ENCODE measurements at places on chromosomes 6 and 20. TPM values are rescaled to one million over a fixed set of nuclear protein-coding genes. Genes with fewer than 3 reads are reported as not detected.

DNA sequence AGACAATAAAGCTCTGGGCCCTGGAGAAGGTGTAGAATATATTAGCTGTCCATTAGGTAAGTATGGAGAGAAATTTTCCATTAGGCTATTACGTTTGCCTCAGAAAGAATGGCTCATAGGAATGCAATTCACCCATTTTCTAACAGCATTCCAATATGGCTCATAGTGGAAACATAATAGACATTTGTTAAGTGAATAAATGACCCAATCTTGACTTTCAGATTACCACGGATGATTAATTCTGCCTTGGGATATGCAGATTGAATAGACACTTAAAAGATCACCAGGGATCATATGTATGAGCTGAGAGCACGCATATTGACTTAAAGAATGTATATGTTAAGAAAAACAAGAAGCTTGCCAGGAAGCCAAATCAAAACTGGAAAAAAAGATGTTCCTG lies 209.1 kb upstream of the CDYL start:
- DNase-seq: no peak
- no peak overlapping the region for H3K27ac ChIP-seq
- peaks cover 2% of the 10 kb centered on the region for H3K36me3 ChIP-seq
- no peaks in the 10 kb centered on the region for H3K4me1 ChIP-seq
- no peaks in the 10 kb centered on the region for H3K27me3 ChIP-seq

DNA sequence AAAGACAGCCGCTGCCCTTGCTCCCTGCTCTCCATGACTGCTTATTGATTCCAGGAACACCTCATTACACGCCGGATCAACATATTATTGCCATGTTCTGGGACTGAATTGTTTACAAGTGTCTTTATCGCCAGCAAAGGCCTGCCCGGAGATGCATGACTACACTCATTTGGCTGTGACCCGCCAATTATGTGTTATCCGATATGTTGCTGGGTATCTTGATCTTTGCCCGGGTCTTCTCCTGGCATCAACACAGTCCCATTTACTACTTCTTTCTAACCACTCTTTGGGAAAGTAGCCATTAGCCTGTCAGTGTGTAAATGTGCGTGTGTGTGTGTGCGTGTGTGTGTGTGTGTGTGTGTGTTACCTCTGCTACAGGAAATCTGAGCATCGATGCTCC lies 15.4 kb downstream of the LINC00237 start:
- no peak for DNase-seq
- H3K27me3 ChIP-seq: peaks cover 48% of the 10 kb centered on the region
- H3K4me3 ChIP-seq: no peak overlapping the region

DNA sequence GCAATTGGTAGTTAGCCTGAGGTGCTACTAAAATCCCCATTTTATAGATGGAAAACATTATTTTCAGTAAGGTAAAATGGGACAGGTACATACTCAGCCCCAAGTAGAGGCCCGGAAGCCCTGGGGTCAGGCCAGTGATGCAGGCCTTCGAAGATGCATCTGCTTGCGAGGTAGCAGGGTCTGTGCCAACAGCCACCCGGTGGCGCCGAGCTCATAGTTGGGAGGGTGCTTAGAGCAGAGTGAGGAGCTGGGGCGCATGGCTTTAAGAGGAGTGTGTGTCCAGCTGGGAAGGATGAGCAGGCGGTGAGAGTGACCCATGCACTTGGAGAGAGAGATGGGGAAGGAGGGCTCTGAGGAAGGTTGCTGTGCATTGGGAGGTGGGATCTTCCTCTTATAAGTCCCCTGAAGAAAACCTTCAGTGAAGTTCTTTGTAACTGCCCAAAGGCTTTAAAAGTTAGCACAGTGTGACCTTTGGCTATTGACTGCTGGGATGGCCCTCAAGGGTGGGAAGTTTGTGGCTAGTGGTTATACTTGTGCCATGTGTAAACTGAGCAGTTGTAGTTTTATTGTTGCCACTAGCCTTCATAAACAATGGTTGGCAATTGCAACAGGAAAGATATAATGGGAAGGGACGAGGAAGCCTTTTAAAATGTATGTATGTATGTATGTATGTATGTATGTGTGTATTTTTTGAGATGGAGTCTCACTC lies 71.1 kb downstream of the TOX2 start:
- no peak overlapping the region for H3K4me3 ChIP-seq
- peaks cover 32% of the 10 kb centered on the region for H3K27me3 ChIP-seq
- H3K27ac ChIP-seq: no peak overlapping the region

DNA sequence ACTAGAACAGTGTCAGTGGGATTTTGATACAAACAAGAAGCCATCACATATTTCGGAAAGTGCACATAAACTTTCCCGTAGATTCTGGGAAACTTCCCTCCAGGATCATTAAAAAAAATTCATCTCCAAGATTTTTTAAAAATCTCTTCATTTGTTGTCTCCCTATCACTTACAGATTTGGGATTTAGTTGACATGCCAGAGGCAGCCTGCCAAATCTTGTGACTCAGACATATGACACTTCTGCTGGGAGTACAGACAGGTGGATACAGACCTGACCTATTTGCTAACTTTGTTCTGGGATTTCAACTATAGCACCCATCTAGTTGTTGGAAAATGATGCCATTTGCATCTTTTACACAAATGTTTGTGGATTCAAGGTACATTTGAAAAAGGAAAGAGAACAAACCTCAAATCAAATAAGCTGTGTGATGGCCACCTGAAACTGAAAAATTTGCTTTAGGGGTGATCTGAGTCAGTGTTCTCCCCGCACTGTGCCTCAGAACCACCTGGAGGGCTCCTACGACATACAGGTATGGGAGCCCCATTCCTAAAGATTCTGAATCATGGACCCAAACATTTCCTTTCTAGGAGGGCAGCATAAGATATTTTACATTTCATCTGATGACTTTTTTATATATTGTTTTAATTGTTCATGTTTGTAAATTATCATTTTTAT lies 21.9 kb upstream of the CD2AP start:
- H3K36me3 ChIP-seq: no peaks in the 10 kb centered on the region
- no peak overlapping the region for H3K4me3 ChIP-seq
- H3K27me3 ChIP-seq: peaks cover 2% of the 10 kb centered on the region
- no peak for DNase-seq
- H3K4me1 ChIP-seq: peaks cover 9% of the 10 kb centered on the region
- H3K27ac ChIP-seq: no peak overlapping the region

DNA sequence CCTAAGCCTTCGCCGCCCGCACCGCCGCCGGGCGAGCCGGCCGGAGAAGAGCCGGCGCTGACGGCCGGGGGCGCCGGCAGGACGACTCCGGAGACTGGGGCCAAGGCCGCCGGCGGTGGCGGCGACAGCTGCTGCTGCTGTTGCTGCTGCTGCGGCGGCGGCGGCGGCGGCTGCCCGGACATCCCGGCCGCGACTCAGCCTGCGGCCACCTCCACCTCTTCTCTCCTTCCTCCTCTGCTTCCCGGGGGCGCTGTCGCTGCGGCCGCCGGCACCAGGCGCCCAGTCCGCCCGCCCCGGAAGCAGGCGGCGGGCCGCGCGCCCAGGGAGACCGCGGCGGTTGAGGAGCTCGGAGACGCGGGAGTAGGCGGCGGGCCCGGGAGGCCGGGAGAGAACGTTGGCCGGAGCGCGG lies 307 bp downstream of the RANBP9 start:
- H3K36me3 ChIP-seq: peaks cover 24% of the 10 kb centered on the region
- no peaks in the 10 kb centered on the region for H3K27me3 ChIP-seq
- peak overlapping the region; percentile 52 for H3K27ac ChIP-seq

GRCh38 chr20:44730441-44730840 lies 15.2 kb upstream of the KCNK15 start:
- peaks cover 1% of the 10 kb centered on the region for H3K27me3 ChIP-seq
- peaks cover 11% of the 10 kb centered on the region for H3K4me1 ChIP-seq
- no peaks in the 10 kb centered on the region for H3K36me3 ChIP-seq
- no peak for DNase-seq

DNA sequence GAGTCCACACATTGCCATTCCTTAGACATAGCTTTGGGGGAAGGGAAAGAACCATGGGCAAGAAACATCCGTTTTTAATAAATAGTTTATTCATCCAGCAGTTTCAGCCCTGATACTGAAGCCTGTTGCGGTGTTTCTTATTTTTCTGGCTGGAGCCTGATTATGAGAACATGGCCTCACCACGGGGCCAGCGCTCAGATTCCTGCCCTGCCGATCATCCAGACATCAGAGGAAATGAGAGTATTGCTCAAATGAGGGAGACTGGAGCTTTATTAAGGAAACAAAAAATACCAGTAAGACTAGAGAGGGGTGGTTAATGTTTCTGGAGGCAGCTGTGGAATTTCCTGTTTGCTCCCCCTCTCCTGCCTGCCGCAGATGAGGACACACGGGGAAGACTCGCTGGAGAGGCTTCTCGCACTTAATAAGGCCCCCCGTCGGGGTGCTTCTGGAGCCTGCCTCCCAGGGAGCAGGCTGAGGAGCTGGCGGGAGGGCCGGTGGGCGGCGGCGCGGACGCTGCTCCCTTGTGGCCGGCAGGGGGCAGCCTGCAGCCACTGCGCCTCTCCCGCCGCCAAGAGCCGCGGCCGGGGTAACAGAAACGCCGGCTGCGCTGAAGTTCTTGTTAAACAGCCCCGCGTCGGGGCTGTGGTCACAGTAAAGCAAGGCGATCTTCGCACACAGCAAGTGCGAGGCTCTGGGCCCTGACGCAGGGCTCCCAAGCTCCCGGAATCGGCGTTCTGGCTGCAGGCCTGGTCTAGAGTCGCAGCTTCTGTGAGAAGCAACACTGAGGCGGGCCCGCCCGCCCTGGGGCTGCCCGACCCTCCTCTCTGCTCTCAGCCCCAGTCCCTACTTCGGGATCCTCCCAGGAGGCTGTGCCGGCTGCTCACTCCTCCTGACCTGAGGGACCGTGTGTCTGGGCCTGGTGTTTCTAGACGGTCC lies 17.5 kb downstream of the LEMD2 start:
- H3K4me3 ChIP-seq: no peak overlapping the region
- H3K27ac ChIP-seq: no peak overlapping the region
- peaks cover 7% of the 10 kb centered on the region for H3K4me1 ChIP-seq
- H3K36me3 ChIP-seq: peaks cover 38% of the 10 kb centered on the region
- DNase-seq: peak; percentile 68

Gene PLCG1
- 286 TPM for total RNA-seq

- H3K27ac ChIP-seq: no peak overlapping the region
- no peak for DNase-seq
- no peaks in the 10 kb centered on the region for H3K36me3 ChIP-seq
- H3K4me1 ChIP-seq: no peaks in the 10 kb centered on the region
- no peak overlapping the region for H3K4me3 ChIP-seq
These were observed 37.1 kb downstream of the MYLK4 start for GRCh38 chr6:2713473-2714110.

Gene SMOC2
- total RNA-seq: not detected

DNA sequence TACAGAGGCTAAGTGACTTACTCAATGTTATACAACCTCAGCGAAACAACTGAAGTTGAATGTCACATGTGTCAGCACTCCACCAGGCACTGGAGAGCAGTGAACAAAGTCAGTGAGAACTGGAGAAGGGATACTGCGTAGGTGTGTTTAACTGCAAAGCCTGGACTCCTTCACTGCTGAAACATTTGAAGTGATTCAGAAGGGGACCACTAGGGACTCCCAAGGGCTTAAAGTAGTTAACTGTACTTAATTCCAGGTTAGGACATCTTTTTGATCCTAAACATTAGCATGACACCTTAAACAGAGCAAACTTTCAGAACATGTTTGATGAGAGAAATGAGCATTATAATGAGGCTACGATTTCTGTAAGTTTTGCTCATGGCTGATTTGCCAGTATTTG lies 45.0 kb upstream of the ZBTB24 start:
- peaks cover 2% of the 10 kb centered on the region for H3K4me1 ChIP-seq
- no peak overlapping the region for H3K27ac ChIP-seq
- H3K4me3 ChIP-seq: no peak overlapping the region
- H3K36me3 ChIP-seq: peaks cover 5% of the 10 kb centered on the region
- no peaks in the 10 kb centered on the region for H3K27me3 ChIP-seq

Gene OPRM1
- total RNA-seq: not detected

All from activated CD4-positive, alpha-beta memory T cell treated with anti-CD3 and anti-CD28 coated beads, Interleukin-2, amount 10 ng/mL, durations not matched to agents 7 days and 5 days (primary cell).